ENCODE measurements at places on chromosomes 1 and 21. TPM values are rescaled to one million over a fixed set of nuclear protein-coding genes. Genes with fewer than 3 reads are reported as not detected.

LRRC42 gene
- 24.2 TPM for polyA plus RNA-seq

RNF186 gene
- not detected for polyA plus RNA-seq

CD1E gene
- 0.10 TPM for polyA plus RNA-seq

- no peak overlapping the region for H3K27ac ChIP-seq
- DNase-seq: no peak
Observed at GRCh38 chr1:245880754-245881403, 626.2 kb downstream of the SMYD3 start.

TSACC gene
- 0.20 TPM for polyA plus RNA-seq

DNA sequence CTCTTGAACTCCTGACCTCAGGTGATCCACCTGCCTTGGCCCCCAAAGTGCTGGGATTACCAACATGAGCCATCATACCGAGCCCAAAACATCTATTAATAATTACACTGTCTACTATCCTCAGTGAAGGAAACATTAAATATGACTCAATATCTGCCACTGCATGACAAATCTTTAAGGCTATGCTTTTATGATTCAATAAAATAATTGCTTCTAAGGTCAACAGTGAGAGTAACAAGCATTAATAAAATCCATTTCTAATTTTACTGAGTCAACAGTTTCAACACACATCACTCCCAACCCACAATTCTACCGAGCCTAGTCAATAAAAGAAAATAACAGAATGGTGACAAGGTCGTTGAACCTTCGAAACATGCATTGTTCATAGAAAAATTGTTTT is 125.5 kb upstream of the CHRM3 start:
- no peak for DNase-seq
- no peak overlapping the region for H3K4me3 ChIP-seq
- no peaks in the 10 kb centered on the region for H3K27me3 ChIP-seq
- H3K4me1 ChIP-seq: no peaks in the 10 kb centered on the region
- no peaks in the 10 kb centered on the region for H3K36me3 ChIP-seq

DNA sequence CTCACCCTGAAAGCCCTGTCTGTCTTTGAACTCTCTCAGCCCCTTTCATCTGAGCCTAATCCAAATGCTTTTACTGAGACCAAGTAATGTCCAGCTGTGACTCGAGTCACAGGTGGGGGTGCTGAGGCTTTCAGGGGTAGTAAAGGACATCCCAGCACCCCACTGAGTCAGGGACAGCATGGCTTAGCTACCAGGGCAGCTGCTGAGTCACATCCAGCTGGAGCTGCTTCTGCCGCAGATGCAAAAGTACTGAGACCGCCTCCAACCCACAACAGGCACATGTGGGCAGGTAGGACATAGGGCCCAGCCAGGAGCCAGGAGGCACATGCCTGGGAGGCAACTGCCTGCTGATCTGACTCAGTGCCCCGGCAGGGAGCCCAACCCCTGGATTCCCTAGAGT is 6.7 kb upstream of the VSIG8 start:
- H3K27ac ChIP-seq: no peak overlapping the region
- H3K36me3 ChIP-seq: no peaks in the 10 kb centered on the region
- no peak for DNase-seq
- H3K27me3 ChIP-seq: peaks cover 9% of the 10 kb centered on the region
- H3K4me3 ChIP-seq: no peak overlapping the region
